ENCODE measurements at places on chromosomes 2 and 18. TPM values are rescaled to one million over a fixed set of nuclear protein-coding genes. Genes with fewer than 3 reads are reported as not detected.

DNA sequence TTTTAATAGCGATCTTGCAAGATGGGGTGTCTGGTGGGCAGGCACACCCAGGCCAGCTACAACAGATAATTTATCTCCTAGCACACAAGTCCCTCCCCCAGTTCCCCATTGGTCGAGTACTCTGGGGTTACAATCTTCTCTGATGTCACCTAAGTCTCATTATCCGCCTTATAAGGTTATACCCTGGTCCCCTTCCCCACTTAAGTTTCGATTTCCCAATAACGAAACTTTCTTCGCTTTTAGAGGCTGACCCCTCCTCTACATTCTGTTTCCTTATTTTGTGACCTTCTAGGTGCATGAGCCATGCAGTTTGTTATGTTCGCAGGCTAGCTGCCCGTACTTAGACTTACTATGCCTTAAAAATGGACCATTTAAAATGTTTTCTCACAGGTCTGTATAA is 180.1 kb downstream of the CAPN13 start:
- ATAC-seq = no peak

- no peak for ATAC-seq
Observed at GRCh38 chr2:51472300-51472699, 440.4 kb upstream of the NRXN1 start.

DNA sequence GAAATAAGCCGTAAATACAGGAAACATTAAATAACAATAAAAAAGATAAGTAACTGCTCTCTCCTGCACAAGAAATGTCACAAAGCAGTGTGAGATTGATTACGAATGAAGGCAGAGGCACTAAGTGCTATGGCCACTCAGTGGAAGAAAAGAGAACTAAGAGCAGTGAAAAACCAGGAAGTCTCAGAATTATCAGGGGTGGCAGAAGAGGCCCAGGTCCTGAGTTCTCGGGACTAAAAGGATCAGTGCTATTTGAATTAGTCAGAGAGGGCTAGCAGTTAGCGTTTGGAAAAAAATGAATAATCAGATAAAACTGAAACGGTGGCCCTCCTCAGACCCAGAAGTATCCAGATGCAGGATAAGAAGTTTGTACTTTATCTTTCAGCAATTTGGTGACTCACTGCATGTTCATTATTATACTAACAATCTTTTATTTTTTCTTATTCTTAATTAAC is 367.1 kb downstream of the ZEB2 start:
- ATAC-seq = no peak

DNA sequence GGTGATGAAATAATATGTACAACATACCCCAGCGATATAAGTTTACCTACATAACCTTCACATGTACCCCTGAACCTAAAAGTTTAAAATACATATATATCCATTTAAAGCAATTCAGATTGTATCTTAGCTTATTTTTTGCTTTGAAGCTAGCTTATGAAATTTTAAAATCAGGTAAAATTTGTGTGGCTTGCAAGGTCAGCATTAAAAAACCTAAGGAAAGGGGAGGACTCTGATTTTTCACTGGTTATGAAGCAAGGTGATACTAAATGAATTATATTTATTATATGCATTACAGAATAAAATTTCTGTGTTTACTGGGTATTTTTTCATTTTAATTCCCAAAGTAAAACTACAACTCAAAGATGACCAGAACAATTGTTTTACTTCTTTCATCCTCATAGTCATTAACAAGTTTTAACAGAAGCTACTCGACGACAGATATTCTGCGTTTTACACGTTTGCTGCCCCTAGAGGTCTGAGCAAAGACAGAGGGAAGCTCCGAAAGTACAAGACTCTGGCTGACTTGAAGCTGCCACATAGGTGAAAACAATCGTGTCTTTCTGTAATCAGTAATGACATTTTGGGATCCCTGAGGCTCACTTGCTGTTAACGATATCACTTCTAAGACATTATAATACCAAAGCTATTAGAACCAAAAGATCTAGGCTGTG is 17.1 kb downstream of the PKP4 start:
- ATAC-seq = no peak

DNA sequence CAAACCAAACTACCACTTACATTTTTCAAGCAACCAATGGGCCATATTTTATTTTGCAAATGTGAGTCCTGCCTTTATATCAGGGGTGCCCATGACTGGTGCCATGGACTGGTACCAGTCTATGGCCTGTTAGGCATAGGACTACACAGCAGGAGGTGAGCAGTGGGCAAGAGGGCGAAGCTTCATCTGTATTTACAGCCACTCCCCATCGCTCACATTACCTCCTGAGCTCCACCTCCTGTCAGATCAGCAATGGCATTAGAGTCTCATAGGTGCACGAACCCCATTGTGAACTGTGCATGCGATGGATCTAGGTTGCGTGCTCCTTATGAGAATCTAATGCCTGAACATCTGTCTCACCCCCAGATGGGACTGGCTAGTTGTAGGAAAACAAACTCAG is 53.6 kb downstream of the CCDC68 start:
- no peak for ATAC-seq

DNA sequence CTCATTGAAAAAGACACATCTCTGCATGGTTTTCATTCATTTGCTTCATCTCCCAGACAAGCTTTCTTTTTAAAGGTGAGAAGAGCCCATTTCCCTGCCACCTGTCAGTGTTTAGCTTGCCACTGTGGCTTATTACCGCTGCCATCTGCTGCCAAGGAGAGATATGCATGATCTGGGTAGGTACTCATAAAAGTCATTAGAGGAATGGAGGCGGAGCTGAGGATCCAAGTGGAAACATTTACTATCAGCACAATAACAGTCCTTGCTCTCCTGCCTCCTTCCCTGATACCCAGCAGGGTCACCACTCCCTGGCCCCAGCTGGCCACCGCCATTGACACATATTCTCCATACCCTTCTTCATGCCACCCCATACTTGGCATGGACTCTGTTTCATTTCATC is 390.4 kb downstream of the TSN start:
- no peak for ATAC-seq

DNA sequence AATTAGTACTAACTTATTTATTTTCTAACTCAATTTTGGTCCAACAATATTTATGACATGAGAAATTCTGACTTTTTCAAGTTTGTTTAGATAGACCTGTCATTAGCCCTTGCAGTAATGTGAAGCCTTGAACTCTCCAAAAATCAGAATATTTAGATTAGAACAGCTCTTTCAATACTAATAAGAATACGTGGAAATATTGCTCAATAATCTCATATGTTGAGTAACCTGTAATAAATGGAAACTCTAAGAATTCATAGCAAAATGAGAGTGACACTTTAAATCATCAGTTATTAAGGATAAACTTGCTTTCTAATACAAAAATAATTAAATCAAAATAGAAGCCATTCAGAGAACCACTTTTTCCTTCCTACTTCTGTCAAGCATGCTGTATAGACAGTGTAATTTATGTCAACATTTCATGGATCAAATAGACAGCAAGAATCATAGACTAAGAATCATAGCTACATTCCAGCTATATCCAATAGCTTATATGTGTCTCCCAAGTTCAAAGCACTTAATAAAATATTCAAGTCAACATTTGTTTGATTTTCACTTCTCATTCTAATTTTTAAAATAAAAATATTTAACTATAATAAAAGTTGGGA is 710.3 kb upstream of the SOX11 start:
- ATAC-seq = no peak

RGPD3 gene
- 0.04 TPM for total RNA-seq

DNA sequence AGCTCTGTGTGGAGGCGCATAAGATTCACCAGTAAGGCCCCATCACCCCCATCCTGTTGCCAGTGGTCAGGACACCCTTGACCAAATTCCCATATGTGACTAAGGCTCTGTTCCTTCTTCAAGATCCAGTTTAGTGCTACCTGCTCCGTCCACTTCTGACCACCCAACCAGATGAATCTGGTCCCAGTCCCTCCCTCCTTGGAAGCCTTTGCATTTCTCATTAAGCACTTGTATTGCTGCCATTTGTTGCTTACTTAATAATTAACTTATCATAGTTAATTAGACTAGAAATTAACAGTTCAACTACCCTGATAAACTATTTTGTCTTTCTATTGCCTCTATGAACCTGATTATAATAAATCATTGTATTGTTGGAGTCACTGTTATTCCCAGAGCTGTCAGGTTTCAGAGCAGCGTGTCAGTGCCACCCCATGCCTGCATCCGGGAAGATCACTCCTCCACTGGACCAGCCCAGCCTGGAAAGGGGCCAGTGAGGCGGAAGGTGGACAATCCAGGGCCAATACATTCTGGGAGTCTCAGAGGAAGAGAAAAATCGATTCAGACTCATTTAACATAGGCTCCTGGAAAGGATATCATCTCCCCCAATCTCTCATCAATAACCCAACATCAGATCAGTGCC is 9.5 kb upstream of the NAT8 start:
- no peak for ATAC-seq

All from esophagus mucosa (tissue), 1 donor.